GM19239 (cell line): ENCODE measurements at places on chromosomes 12 and 14.

- no peak for DNase-seq
Measured at GRCh38 chr14:22846811-22847307, 10.5 kb downstream of the MMP14 start.

DNA sequence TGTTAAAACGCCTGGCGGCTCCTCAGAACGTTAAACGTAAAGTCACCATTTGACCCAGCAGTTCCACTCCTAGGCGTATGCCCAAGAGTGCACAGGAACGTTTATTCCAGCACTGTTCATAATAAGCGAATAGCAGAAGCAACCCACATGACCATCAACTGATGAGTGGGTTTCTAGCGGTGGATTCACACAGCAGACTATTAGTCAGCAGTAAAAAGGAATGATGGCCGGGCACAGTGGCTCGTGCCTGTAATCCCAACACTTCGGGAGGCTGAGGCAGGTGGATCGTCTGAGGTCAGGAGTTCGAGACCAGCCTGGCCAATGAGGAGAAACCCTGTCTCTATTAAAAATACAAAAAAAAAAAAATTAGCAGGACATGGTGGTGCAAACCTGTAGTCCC, 22.4 kb upstream of the FBRSL1 start:
- no peak for DNase-seq

DNA sequence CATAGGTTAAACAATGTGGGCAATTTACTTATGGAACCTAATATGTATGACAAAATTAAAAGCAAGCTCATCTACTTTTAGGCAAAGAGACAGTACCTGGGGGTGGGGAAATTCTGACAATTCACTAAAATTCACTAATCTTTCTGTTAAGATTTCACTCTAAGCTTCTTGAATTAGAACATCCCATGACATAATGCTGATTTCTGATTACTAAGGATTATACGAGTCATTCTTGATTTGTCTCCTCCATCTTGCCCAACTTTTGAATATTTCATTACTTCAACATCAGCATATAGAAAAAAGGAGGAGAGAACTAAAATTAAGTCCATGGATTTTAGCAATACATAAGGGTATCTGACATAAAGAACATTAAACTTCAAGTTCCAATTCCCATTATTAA, 2.4 kb downstream of the CEP83 start:
- no peak for DNase-seq

DNA sequence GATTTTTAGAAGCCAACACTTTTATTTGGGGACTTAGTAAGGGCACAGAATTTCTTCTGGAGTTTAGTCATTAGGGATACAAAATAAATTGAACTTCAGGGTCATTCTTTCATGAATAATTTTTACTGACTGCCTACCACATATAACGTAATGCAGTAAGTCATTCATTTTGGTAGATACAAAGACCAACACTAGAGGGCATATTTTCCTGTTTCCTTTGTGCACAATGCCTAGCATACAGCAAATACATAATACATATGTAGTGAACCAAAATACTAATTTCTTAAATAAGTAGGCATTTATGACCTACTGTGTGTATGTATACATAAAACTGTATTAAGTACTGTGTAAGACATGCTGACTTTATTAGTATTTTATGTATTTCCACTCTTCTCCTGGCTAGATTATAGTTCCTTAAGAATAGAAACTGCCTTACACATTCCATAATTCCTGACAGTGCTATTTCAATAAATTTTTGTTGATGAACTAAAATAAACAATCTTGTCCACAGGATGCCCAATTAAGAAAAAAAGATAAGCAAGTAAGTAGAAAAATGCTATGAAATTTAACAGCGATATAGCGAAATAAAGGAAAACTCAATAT, 47.9 kb downstream of the PPP1R12A start:
- DNase-seq, result no peak

DNA sequence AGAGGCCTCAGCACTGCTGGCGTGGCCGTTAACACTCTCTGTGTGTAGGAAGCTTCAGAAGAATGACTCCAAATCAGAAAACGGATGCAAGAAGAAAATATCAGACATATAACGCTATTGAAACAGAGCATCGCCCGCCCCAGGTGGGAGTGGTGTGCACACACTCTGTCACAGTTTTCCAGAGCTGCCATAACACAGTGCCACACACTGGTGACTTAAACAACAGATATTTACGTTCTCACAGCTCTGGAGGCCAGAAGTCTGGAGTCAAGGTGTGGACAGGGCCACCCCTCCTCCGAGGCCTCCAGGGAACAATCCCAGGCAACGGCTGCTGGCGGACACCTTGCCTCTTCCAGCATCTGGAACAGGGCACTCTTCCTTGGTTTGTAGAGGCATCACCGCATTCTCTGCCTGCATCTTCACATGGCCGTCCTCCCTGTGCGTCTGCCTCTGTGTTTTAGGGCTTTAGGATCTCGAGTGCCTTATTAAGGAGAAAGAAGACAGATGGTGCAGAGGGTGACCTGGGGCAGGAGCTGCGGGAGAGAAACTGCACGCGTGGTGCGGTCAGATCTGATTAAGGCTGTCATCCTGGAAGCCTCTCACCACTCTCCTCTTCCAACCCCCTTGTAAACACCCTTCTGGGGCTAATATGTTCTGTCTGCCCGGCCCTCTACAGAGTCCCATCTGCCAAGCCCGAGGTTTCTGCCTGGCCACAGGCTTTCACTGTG, 141.0 kb downstream of the SLC15A4 start:
- no peak for DNase-seq

DNA sequence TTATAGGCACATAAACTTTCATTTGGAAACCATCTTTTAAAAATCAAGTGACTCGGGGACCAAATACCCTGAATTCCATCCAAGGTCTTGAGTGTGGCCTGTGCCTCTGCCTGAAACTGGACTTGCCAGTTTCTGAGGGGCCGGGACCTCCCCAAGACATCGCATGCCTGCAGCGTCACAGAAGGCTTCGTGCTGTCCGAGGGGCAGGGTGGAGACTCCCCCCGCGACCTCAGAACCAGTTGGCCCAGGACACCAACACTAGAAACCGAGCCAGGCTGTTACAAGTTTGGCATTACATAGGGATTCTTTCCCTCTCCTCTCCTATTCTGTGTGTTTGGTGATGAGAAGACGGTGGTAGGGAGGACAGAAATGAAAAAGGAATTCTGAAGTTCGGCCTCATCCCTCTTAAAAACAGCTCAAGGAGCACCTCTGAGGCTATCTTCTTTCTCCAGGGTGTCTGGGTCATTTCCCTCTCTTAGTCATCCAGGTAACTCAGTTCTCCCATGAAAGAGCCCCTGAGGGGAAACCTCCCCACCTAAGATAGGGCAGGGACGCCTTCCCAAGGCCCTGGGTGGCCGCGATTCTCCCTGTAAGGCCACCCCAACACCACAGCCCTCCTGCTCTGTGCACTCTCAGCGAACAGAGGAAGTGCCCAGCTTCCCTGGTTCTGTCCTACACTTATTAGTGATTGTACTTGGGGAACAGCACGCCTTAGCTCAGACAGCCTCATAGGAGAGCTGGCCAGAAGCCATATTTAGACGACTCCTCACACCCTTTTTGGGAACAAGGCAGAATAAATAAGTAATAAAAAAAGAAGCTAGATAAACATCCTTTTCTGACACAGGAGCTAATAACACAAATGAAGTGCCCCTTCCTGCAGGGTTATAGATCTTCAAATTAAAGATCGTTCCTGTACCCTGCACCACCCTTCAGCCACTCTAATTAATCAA, 93.8 kb downstream of the BCL11B start:
- no peak for DNase-seq

- peak; percentile 26 for DNase-seq
Measured at GRCh38 chr14:96962337-96962736, 165.2 kb downstream of the VRK1 start.

- DNase-seq, result no peak
Measured at GRCh38 chr14:52272375-52272774, 4.9 kb downstream of the PTGDR start.
